ENCODE measurements at places on chromosomes 6 and 20. TPM values are rescaled to one million over a fixed set of nuclear protein-coding genes. Genes with fewer than 3 reads are reported as not detected.

GRCh38 chr6:109892451-109893435 is 85.4 kb upstream of the GPR6 start:
- DNase-seq = no peak

GRCh38 chr20:63336232-63336752 is 24.9 kb downstream of the CHRNA4 start:
- no peak for DNase-seq

DNA sequence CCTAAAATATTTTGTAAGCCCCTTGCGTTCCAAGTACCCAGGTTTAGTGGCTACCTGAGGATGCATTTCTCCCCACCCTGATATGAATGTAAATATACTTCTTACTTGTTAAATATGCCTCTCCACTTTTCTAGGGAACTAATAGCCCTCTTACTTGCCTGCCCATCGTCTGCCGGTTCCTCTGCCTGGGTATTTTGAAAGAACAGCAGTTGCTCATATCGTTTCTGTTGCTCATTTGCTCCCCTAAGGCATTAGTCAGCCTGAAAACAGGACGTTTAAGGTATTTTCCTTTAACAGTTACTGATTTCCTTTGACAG is 141.3 kb upstream of the CARMIL1 start:
- no peak for DNase-seq

IL17A gene
- total RNA-seq = not detected

DNA sequence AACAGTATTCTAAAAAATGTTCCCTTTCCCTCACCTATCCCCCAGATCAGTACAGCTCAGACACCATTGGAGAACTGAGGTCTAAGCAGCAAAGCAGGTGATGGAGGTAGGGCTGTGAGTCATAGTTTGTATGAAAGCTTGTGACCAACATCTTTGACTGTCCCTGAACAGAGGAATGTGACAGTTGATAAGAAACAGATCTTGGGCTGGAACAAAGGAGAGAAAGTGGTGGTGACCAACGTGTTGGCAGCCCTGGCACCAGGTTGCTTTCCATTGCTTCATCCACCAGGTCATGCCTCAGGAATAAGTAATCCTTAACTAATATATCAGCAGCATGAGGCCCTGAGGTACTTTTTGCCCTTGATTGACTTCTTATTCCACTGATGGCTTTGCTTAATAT is 19.9 kb upstream of the CRIP3 start:
- no peak for DNase-seq

SAMD5 gene
- not detected for total RNA-seq

DNA sequence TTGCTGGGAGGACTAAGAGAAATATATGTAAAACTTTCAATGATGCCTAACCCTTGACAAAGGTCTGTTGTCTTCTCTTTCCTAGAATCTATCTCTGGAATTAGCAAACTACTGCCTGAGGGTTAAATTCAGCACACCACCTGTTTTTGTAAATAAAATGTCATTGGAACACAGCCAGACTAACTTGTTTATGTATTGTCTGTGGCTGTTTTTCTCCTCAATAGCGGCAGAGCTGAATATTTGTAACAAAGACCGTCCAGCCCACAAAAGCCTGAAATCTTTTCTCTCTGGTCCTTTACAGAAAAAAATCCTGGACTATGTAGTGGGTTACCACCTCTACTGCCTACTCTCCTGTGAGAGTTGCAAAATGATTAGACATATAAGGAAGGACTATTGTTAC is 33.3 kb upstream of the SYNDIG1 start:
- no peak for DNase-seq

RHAG gene
- total RNA-seq = not detected

GRCh38 chr6:144898741-144899140 is 613.6 kb downstream of the UTRN start:
- DNase-seq = no peak

- DNase-seq = no peak
Measured at GRCh38 chr6:52176550-52176949, 9.6 kb upstream of the IL17A start.

DNA sequence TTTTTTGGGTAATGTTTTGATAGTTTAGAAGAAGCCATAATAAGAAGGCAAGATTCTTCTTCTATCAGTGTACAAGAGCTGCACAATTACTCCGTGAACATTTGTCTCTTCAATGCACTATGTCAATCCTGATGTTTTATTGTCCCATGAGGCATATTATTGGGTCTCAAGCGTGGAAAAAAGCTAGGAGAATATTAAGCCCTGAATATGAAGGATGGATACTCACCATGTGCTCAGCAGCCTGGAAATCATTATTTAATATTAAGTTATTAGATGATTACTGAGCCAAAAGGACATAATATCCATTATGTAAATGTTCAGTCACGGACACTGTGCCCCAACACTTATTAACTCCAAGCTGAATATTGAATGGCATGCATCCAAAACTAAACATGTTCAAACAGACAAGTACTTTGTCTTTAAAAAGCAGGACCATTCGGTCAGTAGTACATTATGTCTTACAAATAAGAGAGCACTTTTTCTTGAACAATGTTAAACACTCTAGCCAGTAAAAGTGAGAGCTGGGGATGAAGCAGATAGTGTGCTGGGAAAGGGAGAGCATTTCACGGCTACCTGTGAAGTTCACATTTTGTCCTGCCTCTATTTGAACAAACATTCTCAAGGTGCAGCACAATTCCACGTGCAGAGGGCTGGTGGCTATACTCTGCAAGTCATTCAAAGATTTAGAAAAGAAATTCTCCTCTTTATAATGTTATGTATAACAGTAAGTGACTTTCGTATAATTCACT is 70.6 kb upstream of the CNR1 start:
- no peak for DNase-seq

DNA sequence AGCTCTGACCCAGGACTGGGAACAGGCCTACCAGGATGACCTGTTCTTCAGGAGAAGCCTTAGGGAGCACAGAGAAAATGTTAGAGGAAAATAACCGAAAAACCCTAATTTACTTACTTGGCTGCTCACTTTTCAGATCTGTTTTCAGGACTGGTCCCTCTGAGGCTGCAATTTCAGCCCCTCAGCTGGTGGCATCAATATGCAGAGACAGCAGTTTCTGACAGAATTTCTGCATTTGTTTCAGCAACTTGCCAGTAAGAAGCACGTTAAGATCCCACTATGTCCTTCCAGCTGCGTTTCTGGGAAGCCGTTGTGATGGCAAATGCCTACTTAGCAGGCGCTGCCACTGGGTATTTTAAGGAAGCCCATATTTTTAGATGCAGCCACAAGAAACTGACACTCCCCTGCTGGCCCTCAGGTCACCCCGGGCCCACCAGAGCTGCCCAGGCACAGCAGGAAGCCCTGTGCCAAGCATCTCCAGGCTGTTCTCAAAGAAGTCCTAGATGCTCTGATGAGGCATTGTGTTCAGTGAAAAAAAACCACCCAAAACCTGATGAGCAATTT is 7.5 kb downstream of the YTHDF1 start:
- DNase-seq = no peak

DNA sequence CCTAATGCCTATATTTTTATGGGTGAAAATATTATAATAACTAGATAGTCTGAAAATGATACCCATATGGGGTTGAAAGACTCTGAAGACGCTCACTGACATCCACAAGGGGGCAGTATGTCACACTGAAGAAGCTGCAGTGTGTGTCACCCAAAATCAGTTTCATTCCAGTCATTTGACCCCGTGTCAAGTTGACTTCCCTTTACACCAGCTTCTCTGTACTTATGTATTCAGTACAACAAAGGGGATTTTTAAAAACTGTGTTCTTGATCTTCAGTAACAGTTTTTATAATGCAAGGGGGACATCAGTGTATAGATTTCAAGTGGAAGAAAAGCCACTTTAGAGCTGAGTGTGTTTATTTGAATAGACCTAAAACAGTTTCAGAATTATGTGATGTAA is 19.3 kb downstream of the FAXC start:
- DNase-seq = no peak

GRCh38 chr6:134177753-134178160 is 125.3 kb upstream of the SLC2A12 start:
- no peak for DNase-seq

GRCh38 chr6:3317741-3318211 is 59.0 kb downstream of the PSMG4 start:
- DNase-seq = no peak

GRCh38 chr6:30508890-30509736 is 19.8 kb downstream of the HLA-E start:
- DNase-seq = peak; percentile 45

DNA sequence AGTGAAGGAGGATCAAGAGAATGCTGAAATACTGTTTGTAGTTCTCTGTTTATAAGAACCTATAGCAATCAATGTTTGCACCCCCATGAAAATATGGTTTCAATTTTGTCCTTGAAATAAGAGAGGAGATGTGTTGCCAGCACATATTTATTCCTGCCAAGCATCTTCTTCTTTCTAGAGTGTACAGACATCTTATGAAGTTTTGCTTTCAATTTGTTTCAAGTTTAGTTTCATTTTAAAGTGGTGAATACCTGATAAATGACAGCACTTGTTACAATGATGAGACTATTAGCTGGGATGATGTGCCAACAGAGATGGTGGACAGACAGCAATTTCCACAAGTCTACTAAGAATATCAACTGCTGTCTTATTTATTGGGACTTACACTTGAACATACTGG is 39.2 kb upstream of the CENPW start:
- DNase-seq = no peak

- no peak for DNase-seq
Measured at GRCh38 chr6:21970569-21971300, 326.1 kb downstream of the PRL start.

SFTA2 gene
- not detected for total RNA-seq

DNA sequence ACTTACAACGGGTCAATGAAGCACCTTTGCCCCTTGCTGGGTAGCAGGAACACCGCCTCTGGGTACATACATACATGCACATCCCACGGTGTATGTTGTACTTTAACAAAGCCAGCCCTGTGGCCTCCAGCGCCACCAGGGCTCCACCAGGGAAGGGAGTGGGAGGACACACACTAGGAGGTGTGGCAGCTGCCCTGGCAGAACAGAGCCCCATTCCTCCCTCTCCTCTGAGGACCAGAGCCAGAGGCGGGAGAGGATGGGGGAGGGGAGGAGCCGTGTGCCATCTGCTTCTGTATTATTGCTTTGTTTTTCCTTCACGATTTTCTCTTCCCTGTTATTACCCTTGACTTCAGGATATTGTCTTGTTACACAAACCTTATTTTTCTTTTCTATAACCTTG is 105.8 kb upstream of the TRAF3IP2 start:
- DNase-seq = no peak

DNA sequence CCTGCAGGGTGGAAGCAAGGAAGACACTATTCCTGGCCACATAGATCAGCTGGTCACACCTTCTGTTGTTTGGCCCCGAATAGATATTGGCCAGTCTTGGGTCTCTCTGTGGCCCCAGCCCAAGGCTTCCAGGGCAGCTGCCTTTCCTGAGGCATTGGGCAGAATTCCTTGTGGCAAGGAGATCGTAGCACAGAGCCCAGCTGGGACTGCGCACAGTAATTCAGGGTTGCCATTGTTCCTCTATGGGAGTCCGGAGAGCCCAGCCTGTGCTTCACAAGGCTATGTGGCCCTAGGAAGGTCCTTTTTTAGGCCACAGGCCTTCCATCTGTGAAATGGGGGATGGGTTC is 6.9 kb downstream of the SGK2 start:
- no peak for DNase-seq
